ENCODE measurements at places on chromosomes 1 and 21.

- DNase-seq, result no peak
These were observed 119.3 kb downstream of the LYPLAL1 start for GRCh38 chr1:219292999-219293398.

DNA sequence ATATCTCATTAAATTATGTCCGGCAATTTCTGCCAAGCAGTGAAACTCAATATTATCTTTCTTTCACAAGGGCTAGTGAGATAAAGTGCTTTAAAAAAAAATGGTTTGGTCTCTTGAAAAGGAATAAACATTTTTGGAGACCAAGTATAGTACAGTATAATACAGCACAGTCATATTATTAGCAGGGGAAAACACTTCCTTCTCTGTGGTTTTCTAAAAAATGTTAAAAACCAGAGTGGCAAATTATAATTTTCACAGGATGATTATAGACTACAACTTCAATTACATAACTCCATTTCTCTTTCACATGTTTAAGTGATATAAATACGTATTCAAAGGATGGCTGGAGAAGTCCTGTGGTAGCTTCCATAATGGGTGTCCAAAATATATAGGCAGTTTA lies 170.3 kb upstream of the DMRTA2 start:
- DNase-seq, result no peak

- DNase-seq, result peak; percentile 46
These were observed 8.8 kb downstream of the FCRLB start for GRCh38 chr1:161730050-161730564.

DNA sequence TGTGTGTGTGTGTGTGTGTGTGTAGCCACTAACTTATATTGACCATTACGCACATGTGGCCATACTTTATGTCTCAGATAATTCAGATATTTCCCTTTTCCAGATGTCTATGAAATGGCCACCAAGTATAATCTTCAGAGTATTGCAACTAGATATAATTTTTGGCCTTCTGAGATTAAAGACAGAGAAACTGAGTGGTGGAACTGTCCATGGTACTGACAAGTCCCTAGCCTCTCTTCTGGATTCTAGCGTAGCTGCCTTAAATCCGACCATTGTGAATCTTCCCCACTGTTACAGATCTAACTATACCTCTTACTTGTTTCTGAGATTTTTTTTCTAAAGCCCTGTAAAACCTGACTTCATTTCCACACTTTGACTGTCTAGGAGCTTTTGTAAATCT lies 100.0 kb upstream of the SERTAD4 start:
- DNase-seq, result no peak

- no peak for DNase-seq
These were observed 93.6 kb upstream of the BARHL2 start for GRCh38 chr1:90810681-90811080.

DNA sequence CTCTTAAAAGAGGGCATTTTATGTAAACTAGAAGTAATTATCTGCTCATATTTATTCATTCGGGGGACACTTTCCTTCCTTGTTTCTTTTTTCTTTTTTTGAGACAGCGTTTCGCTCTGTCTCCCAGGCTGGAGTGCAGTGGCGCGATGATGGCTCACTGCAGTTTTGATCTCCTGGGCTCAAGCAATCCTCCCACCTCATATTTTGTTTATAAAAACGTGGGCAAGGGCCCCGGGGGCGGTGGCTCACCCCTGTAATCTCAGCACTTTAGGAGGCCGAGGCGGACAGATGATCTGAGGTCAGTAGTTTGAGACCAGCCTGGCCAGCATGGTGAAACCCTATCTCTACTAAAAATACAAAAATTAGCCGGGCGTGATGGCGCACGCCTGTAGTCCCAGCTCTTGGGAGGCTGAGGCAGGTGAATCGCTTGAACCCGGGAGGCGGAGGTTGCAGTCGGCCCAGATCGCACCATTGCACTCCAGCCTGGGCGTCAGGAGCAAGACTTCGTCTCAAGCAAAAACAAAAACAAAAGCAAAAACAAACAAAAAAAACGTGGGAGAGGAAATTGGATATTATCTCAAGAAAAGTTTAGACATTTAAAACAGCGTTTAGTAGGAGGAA lies 926 bp upstream of the DFFA start:
- no peak for DNase-seq

DNA sequence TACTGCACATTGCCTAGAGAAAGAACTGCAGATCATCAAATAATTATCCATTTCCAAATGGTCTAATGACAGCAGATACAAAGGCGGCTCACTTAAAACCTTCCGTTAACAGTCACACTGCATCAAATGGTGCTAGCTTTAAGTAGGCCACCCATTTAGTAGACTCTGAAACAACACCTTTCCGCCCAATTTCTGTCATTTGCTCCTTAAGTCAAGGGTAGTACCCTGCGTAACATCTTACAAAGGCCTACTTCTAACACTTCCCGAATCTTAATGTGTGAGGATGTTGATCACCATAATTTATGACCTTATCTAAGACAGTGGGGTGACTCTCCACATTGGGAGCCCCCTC lies 692 bp upstream of the RALGPS2 start:
- no peak for DNase-seq

- no peak for DNase-seq
These were observed 21.5 kb upstream of the GPR37L1 start for GRCh38 chr1:202101184-202101583.

DNA sequence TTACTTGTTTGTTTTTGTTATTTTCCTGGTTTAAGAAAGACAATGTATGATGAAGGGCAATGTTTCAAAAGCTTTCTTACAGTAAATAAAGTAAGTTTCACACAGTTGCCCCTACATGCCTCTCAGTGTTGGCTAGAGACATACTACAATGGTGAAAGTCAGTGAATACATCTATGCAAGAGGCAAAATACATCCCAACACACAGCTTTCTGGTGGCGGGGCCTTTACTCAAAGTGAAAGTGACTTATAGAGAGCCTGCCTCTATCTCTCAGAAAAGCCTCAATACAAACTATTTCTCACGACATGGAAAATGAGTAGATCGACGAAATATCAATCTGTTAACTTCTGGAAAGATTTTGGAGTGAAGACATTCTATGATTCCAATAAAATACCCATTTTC lies 122.3 kb downstream of the SLC30A10 start:
- no peak for DNase-seq

DNA sequence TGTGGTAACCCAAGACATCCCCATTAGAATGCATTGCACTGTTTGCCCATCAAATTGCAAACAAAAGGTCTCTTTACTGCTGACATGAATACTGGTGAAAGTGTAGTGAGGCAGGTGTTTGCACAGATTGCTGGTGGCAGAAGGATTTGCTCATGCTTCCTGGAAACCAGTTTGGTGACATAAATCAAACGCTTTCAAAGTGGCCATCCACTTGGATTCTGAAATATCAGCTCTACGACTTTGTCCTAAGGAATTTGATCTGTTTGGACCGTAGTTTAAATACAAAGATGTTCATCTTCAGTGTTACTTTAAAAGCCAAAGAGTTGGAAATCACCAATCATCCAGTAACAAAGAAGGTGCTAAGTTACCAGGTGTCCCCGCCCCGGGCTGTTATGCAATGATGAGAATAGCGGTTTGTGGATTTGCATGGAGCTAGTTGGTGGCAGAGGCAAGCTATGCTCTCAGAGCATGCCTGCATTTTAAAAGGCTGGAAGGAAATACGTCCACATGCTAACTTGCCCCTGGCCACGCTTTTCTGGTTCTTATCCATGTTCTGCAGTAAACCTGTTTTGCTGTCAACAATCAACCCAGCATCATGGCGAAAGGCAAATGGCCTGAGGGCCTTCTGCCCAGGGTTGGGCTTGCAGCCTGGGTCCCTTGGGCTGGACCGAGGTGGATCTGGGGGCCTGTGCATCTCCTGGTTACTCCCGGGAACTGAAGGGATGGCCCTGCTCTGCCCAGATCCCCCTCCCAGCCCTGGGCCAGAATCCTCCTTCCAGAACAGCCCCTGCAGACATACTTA lies 49.2 kb downstream of the UMODL1 start:
- no peak for DNase-seq

GRCh38 chr1:42943166-42943565 lies 15.5 kb downstream of the SLC2A1 start:
- DNase-seq, result no peak

- DNase-seq, result no peak
These were observed 135.1 kb upstream of the PTGFR start for GRCh38 chr1:78355656-78356055.

- DNase-seq, result no peak
These were observed 57.9 kb upstream of the ADORA3 start for GRCh38 chr1:111561328-111561727.

- no peak for DNase-seq
These were observed 43.4 kb downstream of the RUNX1 start for GRCh38 chr21:35005560-35006224.

DNA sequence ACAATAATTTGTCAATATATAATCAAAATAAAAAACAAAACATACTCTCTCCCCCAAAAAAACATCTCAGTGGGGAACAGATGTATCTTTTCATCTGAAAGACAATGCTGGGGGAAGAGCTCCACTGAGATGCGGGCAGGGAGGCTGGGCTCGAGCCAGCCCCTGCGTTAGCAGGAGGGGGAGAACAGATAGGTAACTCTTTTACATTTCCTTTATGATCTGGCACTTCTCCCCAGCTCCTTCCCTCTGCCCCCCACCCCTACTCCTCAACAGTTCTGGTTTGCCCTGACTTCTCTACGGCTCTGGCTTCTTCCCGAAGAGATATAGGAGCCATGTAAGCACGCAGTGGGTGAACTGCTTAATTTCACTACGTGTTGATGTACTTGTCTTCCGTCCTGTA lies 12.4 kb downstream of the LEPR start:
- no peak for DNase-seq

DNA sequence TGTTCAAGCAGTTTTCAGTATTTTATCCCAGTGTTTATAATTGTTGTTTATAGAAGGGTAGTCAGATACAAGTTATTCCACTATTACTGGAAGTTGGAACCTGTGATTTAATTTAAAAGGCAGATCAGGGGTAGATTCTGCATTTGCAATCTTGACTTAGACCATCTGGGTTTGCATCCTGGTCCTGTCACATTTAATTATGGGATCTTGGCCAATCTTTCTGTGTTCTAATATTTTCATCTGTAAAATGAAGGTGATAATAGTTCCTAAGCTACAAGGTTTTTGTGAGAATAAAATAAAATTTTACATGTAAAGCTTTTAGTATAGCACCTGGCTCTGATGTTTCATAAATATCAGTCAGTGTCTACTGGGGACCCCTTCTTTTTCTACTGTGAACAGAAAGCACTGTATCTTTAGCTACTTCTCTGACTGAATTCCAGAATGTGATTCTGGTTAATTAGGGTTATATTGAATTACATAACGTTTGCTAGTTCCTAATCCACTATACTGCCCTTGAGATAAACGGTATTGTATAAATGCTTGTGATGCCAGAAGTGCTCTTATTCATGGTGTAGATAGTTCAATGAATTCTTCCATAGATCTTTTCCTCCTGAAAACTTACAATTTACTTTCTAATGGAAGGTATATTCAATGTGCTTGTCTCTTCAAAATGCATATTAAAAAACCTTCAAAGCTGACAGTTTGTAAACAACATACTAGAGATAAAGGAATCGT lies 131.0 kb downstream of the KCNK1 start:
- no peak for DNase-seq

- DNase-seq, result no peak
These were observed 18.2 kb downstream of the PLCH2 start for GRCh38 chr1:2494323-2494693.

- no peak for DNase-seq
These were observed 440 bp upstream of the MUL1 start for GRCh38 chr1:20508411-20508771.

GRCh38 chr1:230855886-230856285 lies 12.4 kb downstream of the C1orf198 start:
- no peak for DNase-seq

DNA sequence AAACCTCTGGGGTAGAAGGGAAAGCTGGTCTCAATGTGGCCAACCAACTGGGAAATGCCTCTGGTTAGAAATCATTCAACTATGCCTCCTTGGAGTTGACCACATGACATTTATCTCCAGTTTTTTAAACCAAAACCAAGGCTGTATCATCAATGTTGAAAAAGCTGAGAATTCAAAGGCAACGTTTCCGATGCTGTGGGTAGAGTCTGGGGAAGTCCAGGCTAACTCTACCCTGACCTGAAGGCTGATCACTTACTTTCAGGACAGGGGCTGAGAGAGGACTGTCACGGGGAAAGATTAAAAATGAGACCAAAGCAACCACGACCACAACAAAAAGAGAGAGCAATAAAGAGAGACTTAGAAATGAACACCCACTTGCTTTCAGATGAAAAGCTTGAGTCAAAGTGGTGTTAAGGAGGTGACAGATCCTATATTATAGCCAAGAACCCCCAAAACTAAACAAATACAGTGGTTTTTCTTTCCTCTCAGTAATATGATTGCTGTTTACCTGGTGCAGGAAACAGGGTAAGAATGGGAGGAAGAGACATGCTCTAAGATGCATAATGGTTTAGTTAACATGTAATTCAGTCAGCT lies 90.8 kb upstream of the TNFSF4 start:
- peak; percentile 62 for DNase-seq

- no peak for DNase-seq
These were observed 162.0 kb upstream of the ZP4 start for GRCh38 chr1:238052496-238053266.

DNA sequence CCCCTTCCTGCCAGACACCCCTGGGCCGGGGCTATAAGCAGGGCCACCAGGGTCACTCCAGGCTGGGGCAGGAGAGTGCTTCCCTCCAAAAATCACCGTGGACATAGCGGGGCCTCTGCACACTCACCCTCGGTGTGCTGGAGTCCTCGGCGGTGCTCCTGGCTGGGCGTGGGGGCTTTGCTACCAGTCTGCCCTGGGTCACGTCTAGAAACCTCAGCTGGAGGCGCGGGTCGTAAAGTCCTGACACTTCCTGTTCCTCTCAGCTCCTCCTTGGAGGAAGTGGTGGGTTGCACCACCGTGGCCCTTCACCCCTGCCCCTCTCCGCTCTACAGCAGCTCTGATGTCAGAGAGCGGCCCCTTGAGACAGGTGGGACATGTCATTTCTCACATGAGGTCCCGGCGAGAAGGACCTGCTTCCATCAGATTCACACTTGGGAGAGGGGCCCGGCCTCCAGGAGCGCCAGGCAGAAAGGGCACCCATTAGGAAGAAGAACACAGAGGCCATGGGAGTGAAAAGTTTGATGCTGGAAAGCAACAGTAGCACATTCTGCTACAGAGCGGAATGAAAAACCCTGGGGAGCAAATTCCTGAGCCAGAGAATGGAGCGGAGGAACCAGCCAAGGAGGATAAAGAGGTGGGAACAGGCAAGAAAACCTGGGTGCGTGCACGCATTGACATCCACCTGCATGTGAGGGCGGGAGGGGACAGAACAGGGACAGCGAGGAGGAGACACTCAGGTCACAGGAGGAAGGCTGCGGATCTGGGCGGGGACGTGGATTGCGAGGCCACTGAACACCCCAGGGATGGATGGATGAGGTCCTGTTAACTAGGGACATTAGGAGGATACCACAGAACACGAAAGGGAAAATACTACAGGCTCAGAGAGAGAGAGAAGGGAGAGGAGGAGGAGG lies at the start of gene ITGB2:
Gene ITGB2, minus strand, starts transcription at position 206 of the 911 bp plus-strand sequence. CDS start 10,117 bp downstream, outside the sequence.
- DNase-seq, result peak; percentile 79
